ENCODE measurements at places on chromosomes 6 and 20.

DNA sequence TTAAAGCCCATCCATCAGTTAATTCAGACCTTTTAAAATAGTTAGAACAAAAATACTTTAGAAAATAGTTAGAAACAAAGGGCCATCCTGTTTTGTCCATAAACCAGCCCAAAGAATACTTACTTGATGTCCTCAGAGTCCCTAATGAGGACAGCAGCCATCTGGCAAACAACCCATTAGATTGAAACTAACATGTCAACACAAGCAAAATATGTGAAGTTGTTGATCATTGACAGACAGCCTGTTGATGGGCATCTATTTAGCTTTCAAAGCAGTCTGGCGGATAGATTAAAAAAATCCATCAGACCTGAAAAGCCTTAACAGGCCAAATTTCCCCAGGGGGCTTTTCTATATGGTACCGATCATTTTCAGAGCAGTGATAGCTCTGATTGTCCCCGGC lies 154.2 kb upstream of the TSHZ2 start:
- DNase-seq: no peak

- no peak for DNase-seq
These were observed 36.4 kb downstream of the HFE start for GRCh38 chr6:26123675-26123946.

DNA sequence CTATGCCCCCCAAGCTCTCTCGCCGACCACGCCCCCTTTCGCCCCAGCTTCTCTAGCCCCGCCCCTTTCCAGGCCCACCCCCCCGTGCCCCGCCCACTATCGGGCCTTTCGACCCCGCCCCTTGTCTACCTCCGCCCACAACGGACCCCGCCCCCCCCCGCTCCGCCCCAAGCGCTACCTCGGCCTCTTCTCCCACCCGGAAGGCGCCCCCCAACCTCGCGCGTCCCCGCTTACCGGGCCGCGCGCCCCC lies 200 bp downstream of the ZBTB22 start:
- DNase-seq: no peak

- no peak for DNase-seq
These were observed 8.7 kb upstream of the PDE7B start for GRCh38 chr6:135842618-135843392.

DNA sequence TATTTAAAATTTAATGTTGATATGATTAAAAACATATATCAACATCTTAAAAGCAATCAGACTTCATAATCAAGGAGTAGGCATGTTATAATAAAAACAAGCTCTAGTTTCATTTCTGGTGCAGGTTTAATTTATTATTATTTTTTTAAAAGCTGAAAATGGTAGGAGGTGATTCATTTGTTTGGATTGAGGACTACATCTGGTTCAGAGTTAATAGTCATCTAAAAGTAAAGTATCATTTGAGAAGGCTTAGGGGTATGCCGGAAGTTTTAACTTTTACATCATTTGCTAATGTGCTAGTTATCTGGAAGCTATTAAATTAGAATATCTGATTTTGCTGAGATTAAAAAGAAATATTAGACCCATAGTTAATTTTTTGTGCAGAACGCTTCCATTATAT lies 169.5 kb upstream of the LAMA2 start:
- no peak for DNase-seq

- DNase-seq: no peak
These were observed 80.7 kb upstream of the CLDN20 start for GRCh38 chr6:155183095-155183494.

GRCh38 chr20:48656137-48656536 lies 171.7 kb downstream of the PREX1 start:
- DNase-seq: no peak

GRCh38 chr6:103797738-103798137 lies 1062.0 kb downstream of the HACE1 start:
- DNase-seq: no peak

DNA sequence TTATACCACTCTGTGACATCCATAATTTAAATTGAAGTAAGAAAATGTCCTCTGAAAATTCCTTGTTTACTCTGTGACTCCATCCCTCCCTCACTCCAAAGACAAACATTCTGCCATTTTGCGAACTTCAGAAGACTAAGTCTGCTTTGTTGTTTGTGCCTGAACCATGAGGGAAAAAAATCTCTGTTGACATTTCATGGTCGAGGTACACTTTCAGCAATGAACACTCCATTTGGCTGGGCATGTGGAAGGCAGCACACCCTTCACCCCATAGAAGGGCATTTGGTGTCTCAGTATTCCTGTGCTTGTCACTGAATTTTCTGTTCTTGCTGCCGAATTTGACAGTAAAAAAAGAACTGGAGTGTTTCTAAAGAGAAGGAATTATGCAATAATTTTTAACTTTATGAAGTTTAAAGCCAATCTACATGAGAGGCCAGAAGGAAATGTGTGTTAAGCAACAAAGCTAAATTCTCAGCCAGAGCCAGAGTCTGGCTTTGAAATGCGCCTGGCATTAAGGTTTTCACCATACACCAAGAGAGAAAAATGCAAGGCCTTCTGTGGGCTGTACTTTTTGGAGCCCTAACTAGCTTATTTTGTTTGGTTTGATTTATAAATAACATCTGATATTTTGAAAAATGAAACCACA lies 4.7 kb upstream of the PBOV1 start:
- DNase-seq: no peak
